ENCODE measurements at places on chromosomes 7 and 10.

GRCh38 chr7:105277341-105277740 is 111.4 kb downstream of the SRPK2 start:
- no peak for DNase-seq

DNA sequence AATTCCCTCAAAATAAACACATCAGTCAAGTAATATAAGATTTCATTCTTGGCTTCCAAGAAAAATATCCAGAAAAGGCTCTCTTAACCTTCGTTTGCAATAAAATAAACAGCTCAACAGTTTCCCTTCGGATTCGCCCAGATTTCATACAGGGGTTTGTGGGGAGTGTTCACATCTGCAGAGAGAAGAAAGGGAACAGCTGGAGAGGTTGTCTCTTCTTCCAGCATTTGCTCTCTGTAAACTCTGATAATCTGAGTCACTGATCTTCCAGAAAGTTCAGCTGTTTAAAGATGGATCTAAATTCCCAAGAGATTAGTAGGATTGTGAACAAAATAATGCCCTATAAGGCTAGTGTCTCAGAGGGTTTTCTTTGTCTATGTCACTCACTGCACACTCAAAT is 277.9 kb downstream of the HPSE2 start:
- no peak for DNase-seq

DNA sequence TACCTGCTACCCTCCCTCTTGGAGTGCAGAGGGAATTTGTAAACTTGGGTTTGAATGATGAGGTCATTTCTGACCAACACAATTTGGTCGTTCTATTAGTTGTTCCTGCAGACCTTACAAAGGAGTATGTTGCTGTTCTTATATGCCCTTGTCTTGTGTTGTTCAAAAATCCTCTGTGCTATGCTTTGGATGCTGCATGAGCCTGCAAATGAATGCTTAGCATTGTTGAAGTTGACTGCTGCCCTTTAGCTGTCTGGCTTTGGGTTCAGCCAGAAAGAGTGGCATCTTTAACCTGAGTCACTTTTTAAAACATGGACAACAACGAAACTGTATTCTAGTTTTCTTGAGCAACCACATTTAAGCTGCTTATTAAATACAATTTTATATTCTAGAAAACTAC is 80.3 kb downstream of the SND1 start:
- no peak for DNase-seq

GRCh38 chr7:43792471-43793150 is 34.1 kb downstream of the BLVRA start:
- no peak for DNase-seq

GRCh38 chr10:91380873-91381256 is 29.3 kb upstream of the HECTD2 start:
- DNase-seq, result no peak

DNA sequence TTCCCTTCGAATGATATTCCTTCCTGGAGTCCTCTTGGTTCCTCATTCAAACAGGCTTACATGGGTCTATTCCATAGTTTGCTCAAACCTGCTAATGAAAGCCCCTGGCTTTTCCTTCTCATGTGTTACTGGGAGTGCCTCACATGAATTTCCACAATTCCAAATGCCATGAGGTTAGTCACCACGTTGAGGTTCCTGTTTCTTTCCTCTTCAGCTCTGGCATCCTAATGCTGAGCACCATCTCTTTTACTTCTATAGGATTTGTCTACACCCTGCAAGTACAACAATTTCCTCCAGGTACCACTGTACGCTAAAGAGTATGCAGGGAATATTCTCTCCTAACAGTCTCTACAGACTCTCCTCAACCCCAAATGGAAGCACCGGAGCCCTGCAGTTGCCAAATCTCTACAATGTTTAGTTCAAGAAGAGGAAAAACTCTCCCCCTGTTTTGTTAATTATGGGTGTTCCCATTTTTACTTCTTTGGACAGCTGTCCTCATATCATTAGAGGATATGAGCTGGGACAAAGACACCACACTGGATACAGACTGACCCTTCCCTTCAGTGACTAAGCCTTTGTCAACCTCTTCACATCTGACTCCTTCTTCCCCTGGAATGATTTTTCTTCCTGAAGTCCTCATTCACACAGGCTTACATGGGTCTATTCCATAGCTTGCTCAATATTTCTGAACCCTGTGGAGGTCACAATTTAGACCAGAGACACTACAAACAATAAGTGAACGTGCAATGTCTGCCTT is 145.8 kb upstream of the BET1 start:
- no peak for DNase-seq

- no peak for DNase-seq
These were observed 432.7 kb upstream of the GALNT17 start for GRCh38 chr7:70699271-70699670.

DNA sequence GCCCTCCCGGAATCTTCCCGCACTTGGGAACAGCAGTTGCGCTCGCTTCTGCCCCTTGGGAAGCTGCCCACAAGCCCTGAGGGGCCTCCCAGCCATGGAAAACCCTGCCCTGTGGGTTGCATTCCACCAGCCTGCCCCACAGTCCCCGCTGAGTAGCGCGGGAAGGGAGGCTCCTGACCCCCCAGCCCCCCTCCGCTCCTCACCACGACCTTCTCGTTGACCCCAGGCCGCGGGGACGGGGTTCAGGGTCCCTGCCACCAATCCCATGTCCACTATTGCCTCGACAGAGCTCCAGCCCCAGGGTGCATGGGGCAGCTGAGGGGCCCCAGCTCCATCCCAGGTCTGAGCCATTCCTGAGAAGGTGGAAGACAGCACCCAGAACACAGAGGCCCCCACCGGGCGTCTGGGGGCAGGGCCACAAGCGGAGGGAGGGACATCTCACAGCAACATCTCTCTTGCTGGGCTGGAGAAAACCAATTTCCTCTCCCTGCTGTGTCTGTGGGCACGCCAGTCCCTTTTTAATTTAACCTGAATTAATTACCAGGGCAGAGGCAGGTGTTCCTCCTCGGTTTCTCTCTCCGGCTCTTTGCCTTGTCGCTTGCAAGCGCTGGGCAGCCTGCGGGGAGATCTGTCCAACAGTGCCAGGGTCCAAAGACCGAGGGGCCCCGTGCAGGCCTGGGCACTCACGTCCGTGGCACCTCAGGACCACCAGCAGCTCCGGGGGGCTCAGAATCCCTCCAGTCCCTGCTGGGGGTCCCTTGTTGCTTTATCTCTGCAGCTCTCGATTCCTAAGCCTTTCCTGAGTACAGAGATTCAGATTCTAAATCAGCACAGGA is 57.9 kb downstream of the FOXL3 start:
- no peak for DNase-seq

- no peak for DNase-seq
These were observed 343.9 kb upstream of the LRGUK start for GRCh38 chr7:133783276-133783675.

- DNase-seq, result peak; percentile 62
These were observed 9.0 kb downstream of the SKIDA1 start for GRCh38 chr10:21516242-21517131.

- no peak for DNase-seq
These were observed 116.6 kb downstream of the TMEM178B start for GRCh38 chr7:141190495-141190894.

DNA sequence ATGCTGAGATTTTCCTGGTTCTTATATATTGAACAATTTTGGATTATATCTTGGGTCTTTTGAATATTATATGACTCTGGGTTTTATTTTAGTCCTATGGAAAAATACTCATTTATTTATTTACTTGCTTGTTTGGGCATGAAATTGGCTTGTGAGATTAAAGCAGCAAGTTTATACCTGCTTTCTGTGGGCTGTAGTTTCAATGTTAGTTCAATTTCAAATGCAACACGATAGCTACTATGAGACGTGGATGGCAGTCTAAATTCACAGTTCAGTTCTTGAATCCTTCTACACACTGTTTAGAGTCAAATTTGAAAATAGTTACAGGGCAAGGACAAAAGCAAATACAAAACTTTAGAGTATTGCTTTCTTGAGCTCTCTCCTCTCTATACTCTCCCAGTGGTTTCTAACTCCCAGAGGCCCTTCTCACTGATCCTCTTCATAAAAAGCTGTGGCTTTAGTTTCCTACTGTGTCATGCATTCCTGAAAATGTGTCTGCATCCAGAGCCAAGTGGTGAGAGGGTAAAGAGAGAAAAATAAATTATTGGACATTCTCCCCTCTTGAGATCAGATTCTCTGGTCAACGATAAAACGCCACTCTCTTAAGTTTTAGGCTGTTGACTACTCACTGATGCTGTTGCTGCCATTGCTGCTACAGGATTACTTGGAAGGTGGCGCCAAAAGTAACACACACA is 34.4 kb downstream of the POLR1F start:
- no peak for DNase-seq

DNA sequence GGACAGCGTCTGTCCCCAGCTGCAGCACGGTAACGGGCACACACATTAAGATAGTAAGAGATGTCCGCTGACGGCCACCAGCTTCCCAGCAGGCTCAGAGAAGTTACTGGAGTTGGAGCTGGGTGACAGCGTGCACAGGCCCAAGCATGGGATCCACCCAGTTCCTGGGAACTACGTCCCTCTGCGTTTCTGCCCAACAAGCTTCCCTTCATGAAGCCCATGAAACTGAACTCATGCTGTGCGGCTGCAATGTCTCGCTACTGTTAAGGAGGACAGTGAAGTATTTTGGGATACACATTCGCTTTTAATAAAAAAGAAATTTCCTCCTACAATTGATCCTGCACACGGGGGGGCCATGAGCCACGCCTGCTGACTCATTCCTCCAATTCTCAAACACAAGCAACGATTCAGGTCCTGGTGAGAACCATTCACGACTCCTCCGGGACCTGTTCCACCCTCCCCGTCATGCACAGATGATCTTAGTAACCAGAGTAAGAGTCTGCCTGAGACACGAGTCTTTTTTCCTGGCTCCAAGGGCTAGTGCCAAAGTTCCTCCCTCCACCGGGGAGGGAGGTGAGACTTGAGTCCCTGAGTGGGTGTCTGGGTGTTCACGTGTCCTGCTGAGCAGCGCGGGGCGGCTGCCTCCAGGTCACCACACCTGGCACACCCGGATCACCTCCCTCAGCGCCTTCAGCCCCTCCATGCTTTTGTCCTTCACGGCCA is 2.6 kb downstream of the PSMG3 start:
- DNase-seq, result no peak

DNA sequence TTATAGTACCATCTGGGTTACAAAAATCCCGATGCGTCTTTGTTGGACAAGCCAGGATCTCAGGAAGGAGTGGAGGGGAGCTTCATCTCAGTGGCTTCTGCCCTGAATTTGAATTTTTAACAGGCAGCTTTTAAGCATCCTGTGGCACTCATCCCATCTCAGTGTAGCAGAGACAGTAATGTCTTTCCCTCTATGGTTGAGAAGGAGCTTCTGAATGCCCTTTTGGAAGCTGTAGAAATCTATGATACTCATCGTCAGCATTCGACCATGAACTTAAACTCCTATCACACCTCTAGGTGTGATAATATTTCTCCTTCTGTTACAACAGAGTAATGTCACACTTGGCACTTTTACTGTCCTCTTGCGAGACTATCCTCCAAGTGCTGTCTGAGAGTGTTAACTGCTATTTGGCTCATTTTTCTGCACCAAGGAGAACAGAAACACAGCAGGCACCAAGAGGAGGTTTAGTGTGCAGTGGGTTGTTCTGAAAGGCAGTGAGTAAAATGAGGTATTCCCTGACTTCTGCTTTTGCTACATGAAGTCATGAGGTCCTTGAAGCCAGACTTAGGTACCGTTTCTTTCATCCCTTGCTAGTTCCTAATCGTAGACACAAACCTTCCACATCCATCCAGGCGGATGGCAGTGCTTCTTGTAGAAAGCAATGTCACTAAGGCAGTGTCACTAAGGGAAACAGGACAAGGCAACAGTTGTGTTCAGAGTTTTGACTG is 177.4 kb downstream of the CELF2 start:
- no peak for DNase-seq

DNA sequence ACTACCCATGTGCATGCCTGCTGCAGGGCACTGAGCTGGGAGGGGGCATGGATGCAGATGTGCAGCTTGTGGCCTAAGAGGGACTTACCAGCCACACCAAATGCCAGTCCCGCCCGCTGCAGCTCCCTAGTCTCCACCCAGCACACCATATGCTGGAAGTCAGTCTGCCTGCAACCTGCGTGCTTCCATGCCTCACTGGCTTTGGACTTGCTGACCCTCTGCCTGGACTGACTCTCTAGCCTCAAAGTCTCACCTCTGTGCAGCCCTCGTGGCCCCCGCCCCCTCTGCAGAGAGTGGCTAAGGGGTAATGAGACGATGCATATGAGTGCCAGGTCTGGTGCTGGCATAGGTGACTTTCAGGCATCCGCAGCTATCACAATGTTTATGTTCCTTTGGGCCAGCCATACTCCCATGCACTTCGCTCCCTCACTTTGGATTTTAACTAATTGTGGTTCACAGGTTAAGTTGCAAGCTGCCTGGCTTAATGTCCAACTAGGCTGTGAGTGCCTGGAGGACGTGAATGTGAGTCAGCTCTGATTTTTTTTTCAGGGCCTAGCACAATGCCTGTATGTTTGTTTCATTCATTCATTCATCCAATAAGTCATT is 21.7 kb downstream of the TRIM8 start:
- no peak for DNase-seq

DNA sequence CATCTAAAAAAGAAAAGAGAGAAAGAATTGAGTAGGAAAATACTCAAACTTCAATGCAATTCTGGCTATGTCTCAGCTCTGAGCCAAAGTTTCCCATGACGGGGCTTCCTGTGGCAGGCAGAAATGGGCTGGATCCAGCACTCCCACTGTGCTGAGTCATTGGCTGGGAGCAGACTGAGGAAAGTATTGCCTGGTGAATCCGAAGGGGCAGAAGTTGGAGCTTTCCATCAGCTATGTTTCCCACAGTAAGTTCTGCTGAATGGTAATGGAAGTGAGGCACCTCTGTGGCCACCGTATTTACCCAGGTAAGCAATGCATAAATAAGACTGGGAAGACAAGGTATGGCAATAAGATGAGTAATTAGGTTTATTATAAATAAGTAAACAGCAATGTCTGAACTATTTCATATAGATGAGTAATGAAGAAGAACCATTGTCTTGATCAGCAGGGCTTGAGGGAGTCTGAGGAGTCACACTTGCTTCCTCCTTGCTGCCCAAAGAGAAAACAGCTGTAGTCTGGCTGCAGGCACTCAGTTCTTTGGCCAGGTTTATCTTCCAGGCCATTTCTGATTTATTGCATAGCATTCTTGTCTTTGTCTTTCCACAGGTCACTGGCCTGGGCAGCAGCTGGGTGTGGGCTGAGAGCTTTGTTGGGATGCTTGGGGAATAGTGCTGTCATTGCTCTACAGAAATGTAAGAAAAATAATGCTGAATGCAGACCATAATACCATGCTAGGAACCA is 255.3 kb downstream of the DNAJB9 start:
- DNase-seq, result no peak

- DNase-seq, result peak; percentile 82
These were observed at the start of gene RUFY2 for GRCh38 chr10:68406815-68407548. Gene RUFY2, minus strand, starts transcription at chr10:68407277. Its CDS starts 88 bp downstream, at chr10:68407189.

GRCh38 chr10:130770018-130770630 is 541.4 kb downstream of the TCERG1L start:
- no peak for DNase-seq

DNA sequence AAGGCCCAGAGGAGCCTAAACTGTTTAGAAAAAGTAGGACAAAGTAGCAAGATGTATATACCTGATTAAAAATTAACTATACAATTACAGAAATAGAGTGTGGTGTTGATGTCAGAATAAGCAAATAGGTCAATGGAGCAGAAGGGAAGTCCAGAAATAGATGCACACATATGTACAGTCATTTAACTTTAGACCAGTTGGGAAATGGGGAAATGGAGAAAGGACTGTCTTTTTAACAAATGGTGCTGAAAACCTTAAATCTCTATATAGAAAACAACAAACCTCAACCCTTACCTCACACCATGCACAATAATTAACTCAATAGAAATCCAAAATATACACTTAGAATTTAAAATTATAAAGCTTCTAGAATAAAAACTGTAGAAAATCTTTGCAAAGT is 72.2 kb downstream of the CH25H start:
- DNase-seq, result no peak
